Activated CD4-positive, alpha-beta T cell treated with anti-CD3 and anti-CD28 coated beads, Interleukin-2, amount 50 U/mL, for 48 hours (primary cell): ENCODE measurements at places on chromosomes 5 and 9.

DNA sequence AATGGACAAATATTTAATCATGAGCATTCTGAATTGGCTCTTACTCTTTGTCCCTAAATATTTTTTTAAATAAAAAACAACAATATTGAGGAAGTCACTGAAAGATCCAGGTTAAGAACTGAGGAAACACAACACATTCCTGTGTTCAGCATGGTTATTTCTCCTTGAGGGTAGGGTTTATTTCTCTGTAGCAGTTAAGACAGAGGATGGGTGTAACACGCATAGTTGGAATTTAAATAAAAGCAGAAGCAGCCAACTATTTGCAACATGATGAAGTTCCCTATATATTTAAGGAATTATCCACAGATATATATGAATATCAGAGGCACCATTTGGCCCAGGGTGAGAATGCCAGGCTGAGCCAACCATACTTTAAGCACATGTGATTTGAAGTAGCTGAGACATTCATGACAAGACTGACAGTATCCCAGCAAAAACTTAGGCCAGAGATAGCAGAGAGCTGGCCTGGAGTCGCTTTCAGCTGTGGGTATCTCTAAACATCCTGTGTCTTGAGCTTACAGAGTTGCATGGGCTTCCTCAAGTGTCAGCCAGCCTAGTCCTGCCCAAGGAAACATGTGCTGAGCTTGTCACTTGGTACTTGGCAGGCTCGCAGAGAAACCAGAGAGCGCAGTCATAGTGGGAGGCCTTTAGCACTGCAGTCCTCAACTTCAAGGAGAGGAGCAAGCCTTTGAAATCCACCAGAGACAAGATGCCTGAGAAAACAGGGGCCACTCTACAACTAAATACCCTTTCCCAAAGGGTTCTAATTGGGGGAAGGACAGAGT, 43.6 kb downstream of the SEMA5A start:
- no peak for DNase-seq

- DNase-seq = no peak
Observed at GRCh38 chr9:37514999-37515398, 29.3 kb downstream of the POLR1E start.

- no peak for DNase-seq
Observed at GRCh38 chr9:102445181-102445747, 549.9 kb upstream of the CYLC2 start.

GRCh38 chr5:6439588-6440550, 8.8 kb upstream of the UBE2QL1 start:
- no peak for DNase-seq

GRCh38 chr5:161400583-161400982, 145.9 kb downstream of the GABRB2 start:
- DNase-seq = no peak

- no peak for DNase-seq
Observed at GRCh38 chr9:89611425-89611824, 6.6 kb downstream of the GADD45G start.

DNA sequence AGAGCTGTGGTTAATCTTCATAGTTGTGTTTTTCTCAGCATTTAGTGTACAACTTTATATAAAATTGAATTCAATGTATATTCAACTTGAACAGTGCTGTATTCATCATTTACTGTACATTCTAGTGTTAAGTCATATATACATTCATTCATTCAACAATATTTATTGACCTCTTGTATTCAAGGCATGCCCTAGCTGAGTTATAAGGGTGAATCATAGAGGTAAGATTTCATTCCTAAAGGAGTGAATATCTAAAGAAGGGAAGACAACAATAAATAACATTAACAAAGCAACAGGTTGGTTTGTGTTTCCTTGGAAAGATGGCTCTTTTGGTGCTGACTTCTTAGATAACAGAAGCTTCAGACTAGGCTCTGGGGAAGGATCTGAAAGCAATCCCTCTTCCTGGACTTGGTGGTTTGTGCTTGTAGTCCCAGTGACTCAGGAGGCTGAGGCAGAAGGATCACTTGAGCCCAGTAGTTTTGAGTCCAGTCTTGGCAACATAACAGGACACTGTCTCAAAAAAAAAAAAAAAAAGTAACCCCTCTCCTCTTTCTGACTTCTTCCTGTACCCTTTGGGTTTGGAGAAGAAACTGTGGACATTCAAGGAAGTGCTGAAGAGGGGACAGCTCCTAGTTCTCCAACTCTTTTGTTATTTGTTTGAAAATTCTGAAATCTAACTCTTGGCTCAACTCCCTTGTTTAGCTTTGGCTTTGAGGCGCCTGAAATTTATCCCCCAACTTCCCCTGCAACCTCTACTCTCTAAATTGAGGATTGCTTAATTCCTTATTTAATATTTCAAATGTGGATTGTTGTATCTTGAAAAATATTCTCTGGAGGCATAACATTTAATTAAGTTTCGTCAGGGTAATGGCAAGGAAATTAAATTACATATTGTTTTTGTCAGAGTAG, 80.2 kb downstream of the OSTF1 start:
- no peak for DNase-seq

- DNase-seq = peak; percentile 16
Observed at GRCh38 chr5:96595300-96596090, 66.7 kb upstream of the CAST start.

- DNase-seq = no peak
Observed at GRCh38 chr9:95189251-95190098, 128.0 kb downstream of the FANCC start.

DNA sequence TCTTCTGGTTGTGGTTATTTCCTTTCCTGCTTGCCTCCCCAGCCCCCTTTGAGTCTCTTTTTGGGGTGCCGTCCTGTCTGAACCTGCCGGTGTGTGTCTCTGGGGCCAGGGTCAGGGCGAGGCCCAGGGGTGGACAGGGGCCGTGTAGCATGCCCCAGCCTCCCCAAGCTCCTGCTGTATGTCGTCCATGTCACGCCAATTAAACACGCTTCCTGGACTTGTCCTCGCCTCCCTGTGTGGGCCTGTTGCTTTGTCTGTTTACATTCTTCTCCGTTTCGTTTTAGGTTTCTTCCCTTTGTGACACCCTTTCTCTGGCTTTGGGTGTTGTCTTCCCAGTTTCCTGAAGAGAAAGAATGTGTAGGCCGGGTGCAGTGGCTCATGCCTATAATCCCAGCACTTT, 28.5 kb upstream of the HMCN2 start:
- DNase-seq = no peak

DNA sequence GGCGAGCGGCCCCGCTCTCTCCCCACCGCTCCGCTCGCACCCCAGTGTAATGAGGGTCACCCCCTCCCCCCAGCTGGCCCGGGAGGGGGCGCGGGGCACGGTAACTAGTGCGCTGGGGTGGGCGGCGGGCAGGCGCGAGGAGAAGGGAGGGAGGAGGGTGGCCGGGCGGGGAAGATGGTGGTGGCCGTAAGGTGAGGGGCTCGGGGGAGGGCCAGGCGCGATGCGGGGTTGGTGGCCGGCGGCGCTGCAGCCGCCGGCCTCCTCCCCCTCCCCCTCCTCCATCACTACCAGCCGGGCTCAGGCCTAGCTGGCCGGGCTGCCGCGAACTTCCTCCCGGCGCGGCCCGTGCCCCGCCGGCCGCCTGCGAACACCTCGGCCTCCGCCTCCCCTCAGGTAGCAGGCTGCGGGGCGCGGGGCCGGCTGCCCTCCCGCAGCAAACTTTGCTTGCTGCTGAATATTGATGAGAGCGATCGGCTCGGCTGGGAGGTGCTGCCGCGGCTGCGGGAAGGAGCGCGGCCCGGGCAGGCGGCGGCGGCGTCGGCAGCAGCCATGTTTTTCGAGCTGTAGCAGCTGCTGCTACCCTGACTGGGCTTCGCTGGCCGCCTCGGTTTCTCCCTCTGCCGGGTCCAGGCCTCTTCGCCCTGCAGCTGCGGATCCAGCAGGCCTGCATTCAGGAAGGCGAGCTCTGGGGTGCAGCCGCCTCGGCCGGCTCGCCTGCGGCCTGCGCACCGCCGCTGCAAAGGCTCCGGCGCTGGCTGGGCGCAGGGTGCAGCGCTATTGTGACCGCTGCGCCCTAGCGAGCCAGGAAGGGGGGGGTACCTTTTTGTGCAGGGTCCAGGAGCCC, 502 bp downstream of the NSD1 start:
- DNase-seq = peak; percentile 39

- DNase-seq = no peak
Observed at GRCh38 chr9:8980496-8981013, 1181.0 kb upstream of the DMAC1 start.

- no peak for DNase-seq
Observed at GRCh38 chr5:156121234-156121633, 205.7 kb upstream of the SGCD start.

GRCh38 chr9:23764219-23764618, 61.8 kb downstream of the ELAVL2 start:
- DNase-seq = no peak

- DNase-seq = no peak
Observed at GRCh38 chr5:39604491-39604890, 179.7 kb upstream of the DAB2 start.

GRCh38 chr9:19728101-19728500, 60.7 kb downstream of the SLC24A2 start:
- no peak for DNase-seq

GRCh38 chr9:119793218-119793617, 424.0 kb upstream of the BRINP1 start:
- no peak for DNase-seq

- no peak for DNase-seq
Observed at GRCh38 chr5:142053426-142054151, 40.8 kb upstream of the GNPDA1 start.

- no peak for DNase-seq
Observed at GRCh38 chr5:88770276-88771257, 112.4 kb downstream of the MEF2C start.

- DNase-seq = no peak
Observed at GRCh38 chr5:143231973-143232812, 171.3 kb downstream of the NR3C1 start.

DNA sequence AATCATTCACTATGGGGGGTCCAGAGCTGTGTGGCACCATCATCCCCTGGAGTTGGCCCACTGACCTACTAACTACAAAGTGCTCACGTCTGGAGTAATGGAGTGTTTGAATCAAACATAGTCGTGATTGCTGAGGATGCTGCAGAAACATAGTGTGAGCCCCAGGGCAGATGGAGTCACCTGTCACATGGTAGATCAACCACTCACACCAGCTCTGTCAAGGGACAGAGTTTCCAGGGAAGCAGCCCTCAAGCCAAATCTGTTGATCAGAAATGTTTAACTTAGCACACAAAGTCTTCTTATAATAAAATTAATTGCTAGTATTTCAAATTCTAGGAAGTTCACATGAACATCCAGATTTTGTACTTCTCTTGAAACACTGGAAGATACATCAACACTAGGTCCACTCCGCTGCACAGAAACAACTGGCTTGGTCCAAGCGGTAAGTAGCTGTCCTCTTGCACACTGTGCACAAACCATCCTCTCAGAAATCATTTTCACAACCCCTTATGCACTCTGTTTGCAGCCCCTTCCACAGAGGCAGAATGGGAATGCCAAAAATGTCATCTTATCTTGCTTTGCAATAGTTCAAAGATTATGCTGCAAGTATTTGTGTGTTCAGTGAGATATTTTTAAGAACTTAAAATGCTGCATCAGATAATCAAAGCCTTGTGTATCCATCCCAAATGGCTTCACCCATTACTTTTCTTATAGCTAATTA, 191.0 kb downstream of the EPB41L4A start:
- DNase-seq = no peak

GRCh38 chr5:180785794-180786221, 16.8 kb downstream of the MGAT1 start:
- DNase-seq = no peak

GRCh38 chr9:9536523-9536922, 1076.3 kb downstream of the PTPRD start:
- DNase-seq = no peak

- no peak for DNase-seq
Observed at GRCh38 chr5:61435368-61435767, 103.3 kb downstream of the ZSWIM6 start.

- DNase-seq = no peak
Observed at GRCh38 chr5:134603059-134603458, 29.6 kb downstream of the SAR1B start.

DNA sequence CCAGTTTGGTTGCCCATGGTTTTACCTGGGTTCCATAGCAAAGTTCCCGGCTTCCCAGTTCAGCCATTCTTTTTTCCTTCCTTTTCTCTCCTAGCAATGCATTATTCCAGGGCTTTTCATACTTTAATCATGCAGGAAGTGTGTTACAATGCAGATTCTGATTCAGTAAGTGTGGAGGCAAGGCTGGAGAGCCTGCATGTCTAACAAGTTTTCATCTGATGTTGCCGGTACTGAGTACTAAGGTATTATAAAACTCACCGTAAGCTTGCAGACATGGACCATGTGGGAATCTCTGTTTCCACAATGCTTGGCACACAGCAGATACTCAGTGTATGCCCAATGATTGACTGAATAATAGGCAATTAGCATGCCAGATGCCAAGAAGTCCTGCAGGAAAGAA, 102.9 kb upstream of the SHB start:
- DNase-seq = no peak

DNA sequence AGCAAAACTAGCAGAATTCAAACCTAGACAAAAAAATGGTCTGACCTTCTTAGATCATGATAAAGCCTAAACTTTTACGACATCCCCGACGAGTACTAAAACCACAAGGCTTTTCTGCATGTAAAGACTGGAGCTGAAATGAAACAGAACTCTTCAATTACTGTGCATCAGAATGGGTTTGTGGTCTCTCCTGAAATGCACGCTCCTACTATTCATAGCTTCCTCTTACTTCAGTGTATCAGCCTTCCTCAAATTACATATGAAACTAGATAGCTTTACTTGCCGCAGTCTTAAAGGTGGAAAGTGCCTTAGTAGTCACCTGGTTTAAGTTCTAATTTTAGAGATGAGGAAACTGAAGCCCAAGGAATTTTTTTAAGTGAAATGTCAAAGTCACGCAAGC, 24.6 kb upstream of the MED10 start:
- DNase-seq = no peak

DNA sequence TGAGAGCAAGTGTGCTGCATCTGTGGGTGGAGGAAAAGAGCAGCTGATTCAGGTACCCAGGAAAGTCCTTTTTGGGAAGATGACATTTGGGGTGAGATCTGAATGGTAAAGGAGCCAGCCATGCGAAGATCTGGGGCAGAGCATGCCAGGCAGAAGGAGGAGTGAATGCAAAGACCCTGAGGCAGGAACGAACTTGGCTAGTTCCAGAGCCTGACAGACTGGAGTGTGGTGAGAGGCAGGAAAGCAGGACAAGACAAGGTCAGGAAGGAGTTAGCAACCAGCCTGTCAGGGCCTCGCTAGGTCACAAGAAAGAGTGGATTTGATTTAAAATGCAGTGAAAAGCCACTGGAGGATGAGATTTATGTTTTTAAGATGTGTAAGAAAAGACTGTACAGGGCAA, 28.2 kb downstream of the RGS7BP start:
- DNase-seq = no peak

DNA sequence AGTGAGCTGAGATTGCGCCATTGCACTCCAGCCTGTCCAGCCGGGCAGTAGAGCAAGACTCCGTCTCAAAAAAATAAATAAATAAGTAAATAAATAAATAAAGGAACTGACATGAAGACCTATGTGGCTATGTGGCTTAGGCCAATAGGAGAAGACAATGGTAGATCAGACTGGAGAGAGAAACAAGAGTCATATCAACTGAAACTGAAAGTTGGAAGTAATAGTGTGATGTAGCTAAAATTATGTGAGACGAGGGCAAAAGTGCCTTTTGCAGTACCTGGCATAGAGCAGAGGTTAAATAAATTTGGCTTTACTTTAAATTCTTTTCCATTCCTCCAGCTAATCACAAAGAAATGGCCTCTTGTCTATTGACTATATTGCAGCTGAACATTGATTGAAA, 7.3 kb downstream of the FBP2 start:
- no peak for DNase-seq
